ENCODE measurements at places on chromosomes 16 and 17.

GRCh38 chr17:53659181-53659580 lies 163.5 kb upstream of the KIF2B start:
- no peak for DNase-seq

DNA sequence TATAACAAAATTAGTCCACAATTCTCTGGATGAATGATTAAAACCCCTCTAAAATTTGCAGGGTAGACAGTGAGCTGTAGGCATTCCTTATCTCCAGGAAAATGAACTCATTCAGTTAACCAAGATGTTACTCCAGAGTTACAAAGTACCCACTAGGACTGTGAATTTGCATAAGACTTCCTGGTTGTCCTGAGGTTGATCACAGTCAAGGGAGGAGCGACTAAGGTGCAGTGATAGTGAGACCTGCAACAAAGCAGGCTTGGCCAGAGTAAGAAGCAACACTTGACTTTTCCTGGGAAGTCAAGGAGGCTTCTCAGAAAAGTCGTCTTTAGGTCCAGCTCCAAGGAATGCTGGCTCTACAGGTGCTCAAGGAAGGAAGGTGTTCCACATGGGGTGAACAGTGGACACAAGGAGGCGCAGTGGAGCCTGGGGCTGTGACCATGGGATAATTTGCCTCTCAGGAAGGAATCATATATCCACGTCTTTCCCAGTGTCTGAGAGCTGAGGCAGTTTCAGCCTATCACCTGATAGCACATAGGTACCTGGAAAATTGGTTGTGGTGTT lies 821.1 kb upstream of the EEF2KMT start:
- DNase-seq: peak; percentile 58

DNA sequence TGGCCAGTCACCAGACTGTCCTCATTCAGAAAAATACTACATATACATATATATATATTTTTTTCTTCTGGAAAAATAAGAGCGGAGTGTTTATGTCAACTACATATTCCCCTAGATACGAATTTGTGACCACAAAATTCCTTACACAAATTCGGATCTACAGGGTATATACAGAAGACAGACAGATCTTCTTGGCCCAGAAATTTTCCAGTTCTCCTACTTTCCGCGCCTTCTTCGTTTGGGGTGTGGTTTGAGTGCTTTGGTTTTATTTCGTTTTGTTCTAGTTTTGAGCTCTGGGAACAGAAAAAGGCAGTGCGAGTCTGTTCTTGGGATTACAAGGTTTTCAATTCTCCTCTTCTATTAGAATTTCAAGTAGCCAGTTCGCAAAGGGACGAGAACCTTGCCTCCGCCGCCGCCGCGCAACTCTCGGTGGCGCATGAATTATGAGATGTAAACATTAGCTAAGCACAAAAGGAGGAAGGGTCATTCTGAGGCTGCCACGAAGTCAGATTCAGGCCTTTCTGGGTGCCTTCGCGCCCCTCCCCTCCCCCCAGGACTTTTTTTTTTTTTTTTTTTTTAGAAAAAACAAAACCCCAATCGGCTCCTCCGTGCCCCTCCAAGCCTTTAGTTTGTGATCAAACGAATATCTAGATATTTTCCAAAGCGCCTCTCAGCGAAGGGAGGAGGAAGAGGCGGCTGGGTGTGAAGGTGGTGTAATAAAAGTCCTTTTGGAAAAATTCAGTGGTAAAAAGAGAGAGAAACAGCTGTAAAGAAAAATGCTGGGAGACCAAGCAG lies 1.8 kb upstream of the HOXB4 start:
- no peak for DNase-seq

DNA sequence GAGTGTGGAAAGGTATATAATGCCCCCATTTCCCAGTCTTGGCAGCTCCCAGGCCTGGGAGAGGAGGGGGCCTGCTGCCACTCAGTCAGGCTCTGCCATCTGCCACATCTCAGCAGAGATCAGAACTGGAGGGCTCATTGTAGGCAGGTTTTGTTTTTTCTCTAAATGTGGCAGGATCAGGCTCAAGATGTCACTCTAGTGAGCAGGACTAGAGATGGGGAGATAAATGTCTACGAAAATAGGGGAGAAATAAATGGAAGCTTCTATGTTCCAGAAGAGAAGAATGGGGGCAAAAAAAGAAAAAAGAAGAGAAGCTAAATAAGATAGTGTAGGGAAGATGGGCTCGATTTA lies 13.9 kb downstream of the NXPH3 start:
- no peak for DNase-seq

- DNase-seq: peak; percentile 89
These were observed 199.1 kb downstream of the KATNIP start for GRCh38 chr16:27748868-27749546.

GRCh38 chr17:68102318-68102758 lies 66.8 kb downstream of the KPNA2 start:
- peak; percentile 73 for DNase-seq

- DNase-seq: no peak
These were observed 10.5 kb downstream of the OR1F1 start for GRCh38 chr16:3198334-3199072.

- peak; percentile 72 for DNase-seq
These were observed 914 bp downstream of the MAP1LC3B start for GRCh38 chr16:87392821-87393679.

GRCh38 chr16:62711797-62712196 lies 675.6 kb upstream of the CDH8 start:
- no peak for DNase-seq

DNA sequence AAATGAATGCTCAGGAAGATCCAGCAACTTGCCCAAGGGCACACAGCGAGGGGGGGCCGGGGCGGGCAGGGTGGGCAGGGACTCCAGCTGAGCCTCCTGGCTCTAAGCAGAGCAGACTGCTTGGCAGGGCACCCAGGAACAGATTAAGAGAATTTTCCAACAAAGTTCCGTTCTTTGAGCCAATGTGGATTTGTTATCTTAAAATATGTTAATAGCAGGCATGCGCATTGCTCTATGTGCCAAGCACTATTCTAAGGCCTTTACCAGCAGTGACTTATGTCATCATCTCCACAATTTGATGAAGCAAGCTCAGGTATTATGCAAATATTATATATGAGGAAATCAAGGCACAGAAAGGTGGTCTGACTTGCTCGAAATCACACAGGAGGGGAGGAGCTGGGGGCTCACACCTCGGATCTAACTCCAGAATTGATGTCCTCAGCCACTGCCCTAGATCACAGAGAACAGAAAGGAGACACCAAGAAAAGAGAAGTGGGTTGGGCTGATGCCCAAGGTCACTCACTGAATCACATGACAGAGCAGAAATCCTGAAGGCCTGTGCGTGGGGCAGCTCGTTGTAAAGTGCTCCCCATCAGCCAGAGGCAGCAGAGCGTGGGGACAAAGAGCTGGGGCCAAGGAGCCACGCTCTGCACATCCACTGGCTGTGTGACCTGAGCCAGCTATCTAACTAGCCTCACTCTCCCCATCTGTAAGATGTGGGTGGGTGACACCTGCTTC lies 23.2 kb upstream of the MEAK7 start:
- DNase-seq: no peak

DNA sequence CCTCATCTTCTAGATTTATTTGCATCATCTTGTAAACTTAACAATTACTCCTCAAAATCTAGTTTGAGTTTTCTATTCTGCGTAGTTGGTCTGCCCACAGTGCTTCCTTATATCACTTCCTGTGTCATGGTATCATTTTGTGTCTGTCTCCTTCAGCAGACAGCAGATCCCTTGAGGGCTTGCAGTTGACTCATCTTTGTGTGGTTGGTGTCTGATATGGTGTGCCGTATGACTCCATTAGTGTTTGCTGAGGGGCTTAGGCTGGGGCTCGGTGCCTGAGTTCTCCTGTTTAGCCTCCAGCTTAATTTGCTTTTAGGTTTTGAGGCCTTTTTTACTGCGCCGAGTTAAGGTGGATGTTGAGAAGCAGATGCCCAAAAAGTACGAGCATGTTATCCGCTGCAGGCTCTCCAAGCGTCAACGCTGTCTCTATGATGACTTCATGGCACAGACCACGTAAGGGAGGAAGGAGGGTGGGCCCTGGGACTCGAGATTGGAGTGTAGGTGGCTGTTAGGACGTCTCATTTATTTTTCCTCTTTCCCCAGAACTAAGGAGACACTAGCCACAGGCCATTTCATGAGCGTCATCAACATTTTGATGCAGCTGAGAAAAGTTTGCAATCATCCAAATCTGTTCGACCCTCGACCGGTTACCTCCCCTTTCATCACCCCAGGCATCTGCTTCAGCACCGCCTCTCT lies 16.9 kb downstream of the SRCAP start:
- peak; percentile 85 for DNase-seq

DNA sequence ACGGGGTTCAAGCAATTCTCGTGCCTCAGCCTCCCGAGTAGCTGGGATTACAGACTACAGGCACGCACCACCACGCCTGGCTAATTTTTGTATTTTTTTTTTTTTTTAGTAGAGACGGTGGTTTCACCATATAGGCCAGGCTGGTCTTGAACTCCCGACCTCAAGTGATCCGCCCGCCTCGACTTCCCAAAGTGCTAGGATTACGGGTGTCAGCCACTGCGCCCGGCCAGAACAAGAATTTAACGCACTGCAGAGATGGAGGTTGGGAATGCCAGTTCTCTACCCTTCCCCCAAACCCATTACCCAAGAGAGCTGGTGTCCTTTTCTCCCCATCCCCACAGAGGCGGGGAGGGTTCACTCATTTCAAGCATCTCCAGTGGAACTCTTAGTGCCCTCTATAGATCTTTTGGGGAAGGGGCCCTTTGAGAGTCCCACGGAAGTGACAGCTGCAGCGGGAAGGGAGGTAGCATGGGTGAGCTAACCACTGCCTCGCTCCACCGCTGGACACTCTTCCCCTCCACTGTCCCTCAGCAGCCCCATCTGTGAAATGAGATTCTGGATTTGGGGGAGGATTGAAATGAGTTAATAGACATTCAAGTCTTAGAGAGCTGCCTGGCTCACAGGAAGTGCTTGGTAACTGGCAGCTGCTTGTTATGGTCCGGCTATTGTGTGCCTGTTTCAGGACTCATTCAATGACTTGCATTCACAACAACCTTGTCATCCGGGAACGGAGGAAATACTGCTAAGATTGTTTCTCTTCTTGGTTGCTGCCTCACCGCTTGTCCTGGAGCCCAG lies 3.5 kb upstream of the UBALD2 start:
- DNase-seq: peak; percentile 74

DNA sequence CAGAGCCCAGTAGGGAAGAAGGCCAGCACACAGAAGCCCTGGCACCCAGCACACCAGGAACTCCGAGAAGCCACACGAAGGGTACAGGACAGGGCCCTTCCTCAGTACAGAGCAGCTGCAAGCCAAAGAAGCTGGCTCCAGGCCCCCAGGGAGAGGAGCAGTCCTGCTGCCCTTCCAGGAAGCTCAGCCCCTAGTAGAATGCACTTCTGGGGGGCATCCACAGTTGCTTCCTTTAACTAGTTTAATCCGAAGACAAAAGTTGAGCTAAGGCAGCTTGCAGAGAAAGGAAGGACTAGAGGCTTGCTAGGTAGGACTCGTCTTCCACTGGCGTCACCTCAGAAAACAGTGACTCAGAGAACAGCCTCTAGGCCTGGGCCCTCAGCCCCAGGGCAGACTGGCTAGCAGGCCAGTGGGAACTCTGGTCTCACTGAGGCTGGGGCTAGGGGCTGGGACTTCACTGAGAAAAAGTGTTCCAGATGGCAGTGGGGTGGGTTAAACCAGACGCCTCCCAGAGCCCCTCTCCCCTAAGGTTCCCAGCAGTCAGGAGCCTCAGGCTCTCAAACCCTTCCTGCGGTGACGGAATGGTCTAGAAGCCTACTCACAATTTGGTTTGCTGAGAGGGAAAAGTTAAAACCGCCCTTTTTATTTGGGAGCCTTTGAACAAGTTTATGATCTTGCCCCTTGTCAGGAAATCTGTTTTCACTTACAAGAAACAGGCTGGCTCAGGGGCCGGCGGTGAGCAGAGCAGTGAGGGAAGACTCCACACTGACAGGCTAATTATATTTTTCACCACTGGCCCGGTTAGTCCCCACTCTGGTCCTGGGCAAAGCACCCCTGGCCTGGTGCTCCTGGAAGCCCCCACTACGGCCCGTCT lies 41.4 kb downstream of the ACTG1 start:
- DNase-seq: peak; percentile 79

GRCh38 chr17:68461589-68461988 lies 4.3 kb upstream of the WIPI1 start:
- DNase-seq: no peak

- no peak for DNase-seq
These were observed 290.5 kb downstream of the CEP112 start for GRCh38 chr17:65901394-65901793.

DNA sequence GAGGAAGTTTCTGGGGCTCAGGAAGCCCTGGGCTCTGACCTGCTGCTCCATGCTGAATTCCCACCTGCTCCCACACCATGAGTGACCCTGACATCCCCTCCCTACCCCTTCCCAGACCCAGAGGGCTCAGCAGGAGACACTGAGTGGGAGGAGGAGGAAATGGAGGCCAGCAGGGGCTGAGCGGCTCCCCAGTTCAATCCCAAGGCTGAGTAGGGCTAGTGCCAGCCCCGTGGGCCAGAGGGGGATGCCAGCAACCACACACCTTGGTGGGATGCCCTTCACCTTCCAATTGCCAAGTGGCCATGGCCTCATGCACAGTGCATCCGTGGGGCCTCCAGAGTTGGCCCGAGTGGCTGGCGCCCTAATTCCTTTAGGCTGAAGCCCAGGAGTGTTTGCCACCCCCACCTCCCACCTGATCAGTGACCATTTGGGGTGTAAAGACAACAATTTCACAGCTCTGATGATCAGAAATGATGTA lies 1.0 kb upstream of the ADGRG3 start:
- no peak for DNase-seq

DNA sequence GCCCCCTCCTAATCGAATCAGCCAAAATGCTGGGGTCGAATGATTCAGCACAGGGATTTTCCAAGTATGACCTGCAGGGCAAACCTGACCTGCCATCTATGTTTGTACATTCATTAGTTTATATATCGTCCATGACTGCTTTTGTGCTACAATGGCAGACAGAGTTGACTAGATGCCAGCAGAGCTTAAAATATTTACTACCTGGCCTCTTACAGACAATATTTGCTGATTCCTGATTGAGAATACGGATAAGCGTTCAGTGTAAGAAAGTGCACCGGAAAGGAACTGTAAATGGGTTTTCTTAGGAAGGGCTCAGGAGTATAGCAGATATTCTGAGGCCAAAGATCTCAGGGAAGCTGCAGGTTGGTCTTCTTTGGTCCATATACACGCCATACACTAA lies 11.7 kb upstream of the TOM1L1 start:
- DNase-seq: no peak

DNA sequence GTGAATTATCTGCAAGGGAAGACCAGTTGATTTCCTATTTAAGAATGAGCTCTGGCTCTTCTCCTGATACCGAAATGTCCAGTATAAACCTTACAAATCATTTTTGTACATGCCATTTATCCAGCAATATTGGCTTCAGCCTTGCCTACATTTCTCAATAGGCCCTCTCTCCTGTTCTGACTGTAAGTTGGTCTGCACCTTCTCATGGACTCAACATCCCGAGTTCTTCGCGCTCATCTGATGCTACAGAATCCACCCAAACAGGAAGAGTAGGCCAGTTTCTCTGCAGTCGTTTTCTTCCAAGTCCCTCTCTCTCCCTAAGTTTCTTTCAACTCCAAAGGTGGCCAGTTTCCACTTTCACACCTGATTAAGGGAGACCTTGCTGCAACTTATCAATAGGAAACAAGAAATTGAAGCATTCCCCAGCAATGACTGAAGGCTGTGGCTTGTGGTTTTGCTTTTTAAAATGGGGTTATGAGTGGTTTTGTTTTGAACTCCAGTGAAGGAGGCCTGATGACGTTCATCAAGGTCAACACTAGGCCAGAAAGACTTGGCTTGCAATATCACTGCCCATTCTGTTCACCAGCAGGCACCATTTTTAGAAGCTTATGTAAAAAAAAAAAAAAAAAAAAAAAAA lies 383.0 kb downstream of the MAF start:
- DNase-seq: no peak

- DNase-seq: no peak
These were observed 251.9 kb upstream of the AXIN2 start for GRCh38 chr17:65813306-65813705.

GRCh38 chr16:76656994-76657393 lies 379.8 kb downstream of the CNTNAP4 start:
- no peak for DNase-seq

Measured in islet precursor cell (in vitro differentiated cells).